ENCODE measurements at places on chromosomes 12 and 14.

GRCh38 chr14:53380052-53380866, 227.1 kb upstream of the DDHD1 start:
- no peaks in the 10 kb centered on the region for H3K36me3 ChIP-seq
- no peak overlapping the region for H3K27ac ChIP-seq
- no peaks in the 10 kb centered on the region for H3K4me1 ChIP-seq
- H3K27me3 ChIP-seq = no peaks in the 10 kb centered on the region

- no peaks in the 10 kb centered on the region for H3K4me1 ChIP-seq
- no peak overlapping the region for H3K4me3 ChIP-seq
- no peak overlapping the region for H3K27ac ChIP-seq
- no peak for DNase-seq
- peaks cover 32% of the 10 kb centered on the region for H3K36me3 ChIP-seq
Observed at GRCh38 chr14:100350986-100351385, 27.8 kb downstream of the SLC25A47 start.

- no peak overlapping the region for H3K4me3 ChIP-seq
- no peaks in the 10 kb centered on the region for H3K4me1 ChIP-seq
- H3K36me3 ChIP-seq = no peaks in the 10 kb centered on the region
Observed at GRCh38 chr14:52117111-52117832, 48.4 kb upstream of the NID2 start.

GRCh38 chr14:100376751-100377171, 53.6 kb downstream of the SLC25A47 start:
- peak overlapping the region; percentile 74 for H3K27ac ChIP-seq
- H3K36me3 ChIP-seq = peaks cover 4% of the 10 kb centered on the region
- peak overlapping the region; percentile 78 for H3K4me3 ChIP-seq
- H3K4me1 ChIP-seq = peaks cover 13% of the 10 kb centered on the region
- H3K27me3 ChIP-seq = no peaks in the 10 kb centered on the region
- no peak for DNase-seq

DNA sequence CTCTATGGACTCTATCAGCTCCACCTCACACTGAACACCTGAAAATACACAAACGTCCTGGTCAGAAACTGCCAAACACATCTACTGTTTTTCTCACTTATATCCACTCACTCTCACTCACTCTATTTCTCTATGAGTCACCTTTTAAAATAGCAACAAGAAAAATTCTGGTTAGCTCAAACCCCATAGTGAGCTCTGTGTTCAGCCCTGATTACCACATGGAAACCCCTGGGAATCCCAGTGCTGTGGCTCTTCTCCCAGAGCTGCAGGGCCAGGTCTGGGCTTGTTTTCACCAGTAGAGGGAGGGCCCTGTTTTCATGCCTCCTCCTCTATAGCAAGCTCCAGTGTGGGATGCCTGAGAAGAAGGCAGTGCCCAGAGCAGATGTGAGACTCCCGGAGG, 1126.1 kb downstream of the TMEM121 start:
- no peaks in the 10 kb centered on the region for H3K4me1 ChIP-seq
- no peak for DNase-seq
- H3K27me3 ChIP-seq = no peaks in the 10 kb centered on the region
- no peak overlapping the region for H3K4me3 ChIP-seq
- no peak overlapping the region for H3K27ac ChIP-seq

GRCh38 chr14:56004786-56005185, 113.4 kb upstream of the PELI2 start:
- no peaks in the 10 kb centered on the region for H3K36me3 ChIP-seq
- no peak overlapping the region for H3K27ac ChIP-seq
- no peak overlapping the region for H3K4me3 ChIP-seq
- no peak for DNase-seq
- H3K27me3 ChIP-seq = no peaks in the 10 kb centered on the region
- peaks cover 14% of the 10 kb centered on the region for H3K4me1 ChIP-seq

GRCh38 chr12:1204581-1205121, 213.6 kb downstream of the ERC1 start:
- no peaks in the 10 kb centered on the region for H3K27me3 ChIP-seq
- DNase-seq = no peak
- no peaks in the 10 kb centered on the region for H3K36me3 ChIP-seq
- H3K4me1 ChIP-seq = no peaks in the 10 kb centered on the region
- peak overlapping the region; percentile 47 for H3K27ac ChIP-seq
- peak overlapping the region; percentile 46 for H3K4me3 ChIP-seq

DNA sequence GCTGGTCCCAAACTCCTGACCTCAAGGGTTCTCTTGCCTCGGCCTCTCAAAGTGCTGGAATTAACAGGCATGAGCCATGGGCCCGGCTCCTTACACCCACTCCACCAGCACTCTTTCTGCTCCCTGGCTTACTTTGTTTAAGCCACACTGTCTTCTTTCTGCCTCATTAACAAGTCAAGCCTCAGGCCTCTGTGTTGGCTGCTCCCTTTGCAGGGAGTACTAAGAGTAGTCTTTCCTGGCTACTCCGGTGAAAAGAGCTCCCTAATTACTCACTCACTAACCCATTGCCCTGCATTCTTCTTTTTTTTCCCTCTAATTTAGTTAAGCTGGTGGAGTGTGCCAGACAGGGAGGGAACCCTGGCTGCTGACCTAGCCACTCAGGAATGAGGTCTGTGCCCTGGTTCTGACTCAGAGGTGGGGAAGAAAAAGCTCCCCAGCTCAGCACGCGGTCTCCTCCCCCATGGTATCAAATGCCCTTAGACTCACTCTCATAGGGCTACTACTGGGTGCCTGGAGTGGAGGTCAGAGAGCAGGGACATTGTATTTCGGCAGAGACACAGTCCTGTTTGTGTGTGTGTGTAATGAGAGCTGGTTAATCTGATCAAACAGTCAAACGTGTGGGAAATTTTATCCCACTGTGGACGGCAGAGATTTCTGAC, 19.8 kb downstream of the GALNT6 start:
- H3K36me3 ChIP-seq = peaks cover 4% of the 10 kb centered on the region
- no peak overlapping the region for H3K4me3 ChIP-seq
- no peak overlapping the region for H3K27ac ChIP-seq

GRCh38 chr12:569803-570434, 93.3 kb downstream of the NINJ2 start:
- peak overlapping the region; percentile 58 for H3K4me3 ChIP-seq
- peak; percentile 76 for DNase-seq
- H3K36me3 ChIP-seq = no peaks in the 10 kb centered on the region
- H3K4me1 ChIP-seq = peaks cover 23% of the 10 kb centered on the region
- H3K27me3 ChIP-seq = no peaks in the 10 kb centered on the region
- peak overlapping the region; percentile 24 for H3K27ac ChIP-seq

GRCh38 chr12:71890475-71890874, 48.2 kb upstream of the TPH2 start:
- no peaks in the 10 kb centered on the region for H3K4me1 ChIP-seq
- peaks cover 16% of the 10 kb centered on the region for H3K36me3 ChIP-seq
- H3K27me3 ChIP-seq = no peaks in the 10 kb centered on the region
- DNase-seq = no peak
- no peak overlapping the region for H3K4me3 ChIP-seq

- H3K36me3 ChIP-seq = peaks cover 71% of the 10 kb centered on the region
- no peaks in the 10 kb centered on the region for H3K4me1 ChIP-seq
Observed at GRCh38 chr12:121008347-121009098, 7.8 kb downstream of the C12orf43 start.

GRCh38 chr14:95126906-95127530, 30.3 kb downstream of the DICER1 start:
- H3K4me3 ChIP-seq = no peak overlapping the region
- H3K27ac ChIP-seq = no peak overlapping the region
- no peak for DNase-seq
- H3K4me1 ChIP-seq = no peaks in the 10 kb centered on the region

DNA sequence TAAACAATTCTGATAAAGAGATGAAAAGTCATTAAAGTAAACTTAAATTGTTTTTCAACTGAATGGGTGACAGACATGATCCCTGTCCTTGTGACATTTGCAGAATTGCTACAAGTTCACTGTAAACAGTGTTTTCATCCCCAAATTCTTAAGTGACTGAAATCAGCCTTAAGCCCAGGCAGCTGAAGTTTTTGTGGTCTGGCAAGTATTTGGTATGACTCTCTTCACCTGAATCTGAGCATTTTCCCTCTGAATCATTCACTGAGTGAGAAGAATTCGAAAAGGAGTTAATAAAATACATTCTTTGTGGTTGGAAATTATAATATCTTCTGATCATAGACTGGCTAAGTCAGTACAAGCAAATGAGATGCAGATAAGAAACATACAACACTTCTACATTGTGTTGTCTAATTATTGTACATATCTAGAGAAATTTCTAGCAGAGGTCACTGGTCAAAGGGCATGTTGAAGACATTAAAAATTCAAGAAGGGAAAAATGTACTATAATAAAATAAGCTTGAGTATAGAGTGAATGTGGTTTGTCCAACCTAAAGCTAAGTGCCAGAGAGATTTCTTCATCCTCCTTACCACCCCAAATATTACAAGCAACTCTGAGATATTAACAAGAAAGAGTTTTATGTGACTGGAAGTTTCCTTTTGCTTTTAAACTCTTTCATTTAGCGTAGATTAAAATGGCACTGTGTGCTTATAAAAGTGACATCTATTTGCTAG, 177.8 kb upstream of the DIO2 start:
- no peak for DNase-seq
- no peak overlapping the region for H3K4me3 ChIP-seq
- no peaks in the 10 kb centered on the region for H3K4me1 ChIP-seq
- no peaks in the 10 kb centered on the region for H3K27me3 ChIP-seq
- no peaks in the 10 kb centered on the region for H3K36me3 ChIP-seq

GRCh38 chr12:112172556-112173324, 47.4 kb downstream of the TRAFD1 start:
- no peak overlapping the region for H3K4me3 ChIP-seq
- no peaks in the 10 kb centered on the region for H3K27me3 ChIP-seq
- no peak for DNase-seq
- peaks cover 21% of the 10 kb centered on the region for H3K36me3 ChIP-seq
- H3K4me1 ChIP-seq = no peaks in the 10 kb centered on the region
- no peak overlapping the region for H3K27ac ChIP-seq

DNA sequence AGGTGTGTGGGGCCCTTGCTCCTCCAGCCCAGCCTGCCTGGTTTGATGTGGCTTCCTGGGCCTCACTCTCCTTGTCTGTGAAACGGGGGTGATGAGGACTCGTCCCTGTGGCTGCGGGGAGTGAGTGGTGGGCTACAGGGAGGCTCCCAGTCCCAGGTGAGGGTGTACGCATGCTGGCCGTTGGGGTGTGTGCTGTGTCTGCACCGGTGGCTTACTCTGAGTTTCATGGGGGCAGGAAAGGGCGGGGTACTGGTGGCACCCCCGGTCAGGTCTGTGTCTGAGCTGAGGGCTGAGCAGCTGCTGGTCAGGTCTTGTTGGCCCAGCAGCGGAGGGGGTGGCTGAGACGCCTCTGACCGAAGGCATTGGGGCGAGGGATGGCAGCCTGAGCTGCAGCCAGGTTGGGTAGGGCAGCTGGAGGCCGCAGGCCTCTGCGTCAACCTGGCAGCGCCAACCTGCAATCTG, 11.2 kb downstream of the ULK1 start:
- peaks cover 17% of the 10 kb centered on the region for H3K36me3 ChIP-seq
- H3K4me1 ChIP-seq = peaks cover 7% of the 10 kb centered on the region
- no peak overlapping the region for H3K4me3 ChIP-seq
- DNase-seq = no peak
- H3K27me3 ChIP-seq = no peaks in the 10 kb centered on the region

GRCh38 chr12:99393763-99394162, 253.8 kb upstream of the GARIN6 start:
- H3K27ac ChIP-seq = no peak overlapping the region
- no peak overlapping the region for H3K4me3 ChIP-seq
- no peak for DNase-seq
- no peaks in the 10 kb centered on the region for H3K4me1 ChIP-seq
- no peaks in the 10 kb centered on the region for H3K27me3 ChIP-seq
- no peaks in the 10 kb centered on the region for H3K36me3 ChIP-seq

- H3K4me1 ChIP-seq = no peaks in the 10 kb centered on the region
- no peaks in the 10 kb centered on the region for H3K36me3 ChIP-seq
- H3K27me3 ChIP-seq = no peaks in the 10 kb centered on the region
Observed at GRCh38 chr12:5369298-5369697, 62.6 kb upstream of the NTF3 start.

GRCh38 chr14:80491131-80491530, 279.8 kb upstream of the DIO2 start:
- no peak overlapping the region for H3K27ac ChIP-seq
- H3K4me3 ChIP-seq = no peak overlapping the region
- H3K27me3 ChIP-seq = no peaks in the 10 kb centered on the region
- no peak for DNase-seq
- H3K36me3 ChIP-seq = no peaks in the 10 kb centered on the region
- H3K4me1 ChIP-seq = no peaks in the 10 kb centered on the region

- DNase-seq = no peak
- H3K27me3 ChIP-seq = no peaks in the 10 kb centered on the region
- no peak overlapping the region for H3K27ac ChIP-seq
- no peaks in the 10 kb centered on the region for H3K4me1 ChIP-seq
- H3K36me3 ChIP-seq = no peaks in the 10 kb centered on the region
- no peak overlapping the region for H3K4me3 ChIP-seq
Observed at GRCh38 chr12:11922361-11922760, 148.4 kb upstream of the BCL2L14 start.

GRCh38 chr12:83823386-83824045, 1089.1 kb downstream of the SLC6A15 start:
- no peaks in the 10 kb centered on the region for H3K36me3 ChIP-seq
- H3K27ac ChIP-seq = no peak overlapping the region
- no peaks in the 10 kb centered on the region for H3K27me3 ChIP-seq

DNA sequence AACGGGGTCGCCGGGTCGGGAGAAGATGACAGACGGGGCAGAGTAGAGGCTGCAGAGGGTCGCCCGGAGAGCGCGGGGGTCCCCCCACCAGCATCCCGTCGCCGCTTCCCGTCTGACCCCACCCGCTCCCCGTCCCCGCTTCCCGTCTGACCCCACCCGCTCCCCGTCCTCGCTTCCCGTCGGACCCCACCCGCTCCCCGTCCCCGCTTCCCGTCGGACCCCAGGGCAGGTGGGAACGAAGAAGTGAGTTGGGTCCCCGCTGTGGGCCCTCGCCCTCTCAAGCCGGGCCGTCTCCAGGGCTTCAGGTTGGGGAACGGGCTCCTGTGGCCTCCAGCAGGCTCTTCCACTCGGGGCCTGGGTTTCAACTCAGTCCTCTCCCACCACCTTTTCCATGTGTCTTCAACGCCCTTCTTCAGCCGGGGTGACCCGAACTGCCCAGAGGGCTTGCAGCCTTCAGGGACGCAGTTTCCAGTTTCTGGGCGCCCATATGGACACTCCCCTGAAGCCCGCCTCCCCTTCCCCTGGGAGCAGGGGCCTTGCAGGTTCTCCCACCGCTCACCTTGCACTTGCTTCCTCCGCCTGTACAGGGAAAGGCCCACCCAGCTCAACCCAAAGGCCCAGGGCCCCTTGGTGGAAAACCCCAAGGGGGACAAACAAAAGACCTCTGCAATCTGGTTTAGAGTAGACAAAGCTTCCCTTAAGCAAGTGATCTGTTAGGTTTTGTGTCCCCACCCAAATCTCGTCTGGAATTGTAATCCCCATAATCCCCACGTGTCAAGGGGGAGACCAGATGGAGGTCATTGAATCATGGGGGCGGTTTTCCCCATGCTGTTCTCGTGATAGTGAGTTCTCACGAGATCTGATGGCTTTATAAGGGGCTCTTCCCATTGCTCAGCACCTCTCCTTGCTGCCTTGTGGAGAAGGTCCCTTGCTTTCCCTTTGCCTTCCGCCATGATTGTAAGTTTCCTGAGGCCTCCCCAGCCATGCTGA, 66.5 kb downstream of the TNFAIP2 start:
- no peaks in the 10 kb centered on the region for H3K27me3 ChIP-seq
- H3K36me3 ChIP-seq = no peaks in the 10 kb centered on the region
- peaks cover 12% of the 10 kb centered on the region for H3K4me1 ChIP-seq
- no peak for DNase-seq
- peak overlapping the region; percentile 35 for H3K4me3 ChIP-seq
- H3K27ac ChIP-seq = no peak overlapping the region
